Stimulated activated CD4-positive, alpha-beta T cell treated with anti-CD3 and anti-CD28 coated beads, Interleukin-4, amount 100 ng/mL, for 48 hours (primary cell): ENCODE measurements at places on chromosomes 11 and 22.

DNA sequence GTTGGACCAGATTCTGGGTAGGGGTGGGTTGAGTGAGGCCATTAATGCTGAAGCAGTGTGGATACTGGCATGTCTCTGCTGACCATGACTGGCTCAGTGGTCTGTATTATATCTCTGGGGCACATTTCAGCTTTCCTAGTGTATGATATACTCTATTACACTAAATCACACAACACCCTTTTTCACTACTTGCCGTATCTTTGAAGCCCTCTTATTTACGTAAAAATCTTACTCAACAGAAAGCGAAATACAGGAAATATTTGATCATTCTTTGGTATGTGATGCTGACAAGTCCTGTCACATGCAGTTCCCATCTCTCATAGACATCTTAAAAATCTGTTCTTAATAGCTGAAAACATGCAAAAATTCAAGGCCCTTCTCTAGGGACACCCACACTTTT, 40.3 kb downstream of the OR5B17 start:
- no peak for DNase-seq

DNA sequence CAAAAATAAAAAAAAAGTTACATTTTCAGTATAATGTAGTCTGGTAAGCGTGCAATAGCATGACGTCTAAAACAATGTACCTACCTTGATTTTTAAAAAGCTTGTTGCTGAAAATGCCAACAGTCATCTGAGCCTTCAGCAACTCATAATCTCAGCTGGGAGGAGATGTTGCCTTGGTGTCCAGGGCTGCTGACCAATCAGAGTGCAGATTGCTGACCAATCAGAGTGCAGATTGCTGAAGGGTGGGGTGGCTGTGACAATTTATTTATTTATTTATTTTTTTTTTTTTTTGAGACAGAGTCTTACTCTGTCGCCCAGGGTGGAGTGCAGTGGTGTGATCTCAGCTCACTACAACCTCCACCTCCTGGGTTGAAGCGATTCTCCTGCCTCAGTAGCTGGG, 17.8 kb downstream of the ZBED4 start:
- no peak for DNase-seq

DNA sequence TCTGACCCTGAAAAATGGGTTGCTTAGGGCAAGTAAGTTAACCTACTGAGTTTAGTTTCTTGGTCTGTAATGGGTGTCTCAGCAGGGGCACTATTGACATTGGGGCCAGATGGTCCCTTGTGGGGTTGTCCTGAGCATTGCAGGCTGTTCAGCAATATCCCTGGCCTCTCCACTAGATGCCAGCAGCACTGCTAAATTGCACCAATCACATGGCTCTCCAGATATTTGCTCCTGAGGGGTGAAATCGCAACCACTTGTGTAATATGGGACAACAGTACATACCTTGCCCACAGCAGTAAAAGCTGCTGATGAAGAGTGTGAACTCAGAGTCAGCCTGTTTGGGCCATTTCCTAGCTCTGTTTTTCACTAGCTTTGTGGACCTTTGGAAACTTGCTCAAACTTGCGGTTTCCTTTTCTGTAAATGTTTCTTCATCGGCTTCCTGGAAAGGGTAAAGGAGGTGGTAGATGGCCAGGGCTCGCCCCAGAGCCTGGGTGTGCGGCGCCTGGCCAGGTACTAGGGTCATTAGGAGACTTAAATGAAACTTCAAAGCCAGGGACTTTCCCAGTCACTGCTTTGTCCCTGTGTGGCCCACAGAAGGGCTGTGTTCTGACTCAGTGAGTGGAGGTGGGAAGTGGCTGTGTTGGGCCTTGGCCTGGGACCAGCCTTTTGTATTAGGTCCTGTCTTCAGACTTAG, 13.0 kb downstream of the NCF4 start:
- no peak for DNase-seq

GRCh38 chr11:117281159-117281558, 10.0 kb upstream of the BACE1-AS start:
- DNase-seq: no peak

- no peak for DNase-seq
Observed at GRCh38 chr11:64967375-64967774, 4.5 kb downstream of the MAJIN start.

- no peak for DNase-seq
Observed at GRCh38 chr11:8069771-8070170, 11.2 kb upstream of the TUB start.

- no peak for DNase-seq
Observed at GRCh38 chr11:111348147-111348546, 30.9 kb downstream of the POU2AF1 start.

GRCh38 chr11:65152122-65152521, 17.8 kb upstream of the SYVN1 start:
- no peak for DNase-seq

GRCh38 chr22:17013396-17014100, 5.5 kb upstream of the GAB4 start:
- no peak for DNase-seq

DNA sequence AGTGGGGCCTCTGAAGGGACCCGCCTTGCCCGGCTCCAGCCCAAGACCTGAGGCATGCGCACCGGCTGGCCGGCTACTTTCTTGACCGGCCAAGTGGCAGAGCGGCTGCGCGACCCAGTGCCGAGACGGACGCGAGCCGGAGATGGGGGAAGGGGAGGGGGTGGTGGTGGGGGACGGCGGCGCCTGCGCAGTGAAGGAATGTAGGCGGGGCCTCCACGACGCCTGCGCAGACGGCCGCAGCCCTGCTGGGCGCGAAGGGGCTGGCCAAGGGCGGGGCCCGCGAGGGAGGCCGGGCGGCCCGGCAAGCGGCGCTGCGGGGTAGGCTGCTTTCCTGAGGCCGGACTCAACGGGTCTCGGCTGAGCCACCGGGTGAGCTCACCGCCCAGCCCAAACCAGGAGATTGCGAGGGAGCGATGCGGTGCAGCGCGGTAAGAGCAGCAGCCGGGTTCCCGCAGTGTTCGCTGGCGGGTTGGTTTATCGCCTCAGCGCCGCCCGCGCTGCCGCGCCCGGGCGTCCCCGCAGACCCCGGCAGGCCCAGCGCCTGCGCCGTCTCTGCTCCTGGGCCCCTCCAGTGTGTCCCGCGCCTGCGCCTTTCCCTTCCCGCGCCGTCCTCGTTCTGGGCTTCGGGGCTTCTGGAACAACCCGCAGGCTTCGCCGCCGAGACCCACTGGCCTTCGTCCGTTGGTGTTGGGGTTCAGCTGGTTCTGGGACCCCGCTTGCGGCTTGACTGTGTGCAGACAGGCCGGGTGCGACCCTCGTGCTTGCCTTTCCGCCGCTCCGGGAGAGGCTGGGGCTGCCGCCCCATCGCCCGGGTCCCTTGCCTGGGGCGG, at the start of gene SPECC1L:
TSS of gene SPECC1L (plus strand) at position 276 of the 830 bp plus-strand sequence. CDS start 31,401 bp downstream, outside the sequence.
- DNase-seq: peak; percentile 85

- DNase-seq: no peak
Observed at GRCh38 chr11:45104006-45104789, 42.2 kb upstream of the PRDM11 start.

DNA sequence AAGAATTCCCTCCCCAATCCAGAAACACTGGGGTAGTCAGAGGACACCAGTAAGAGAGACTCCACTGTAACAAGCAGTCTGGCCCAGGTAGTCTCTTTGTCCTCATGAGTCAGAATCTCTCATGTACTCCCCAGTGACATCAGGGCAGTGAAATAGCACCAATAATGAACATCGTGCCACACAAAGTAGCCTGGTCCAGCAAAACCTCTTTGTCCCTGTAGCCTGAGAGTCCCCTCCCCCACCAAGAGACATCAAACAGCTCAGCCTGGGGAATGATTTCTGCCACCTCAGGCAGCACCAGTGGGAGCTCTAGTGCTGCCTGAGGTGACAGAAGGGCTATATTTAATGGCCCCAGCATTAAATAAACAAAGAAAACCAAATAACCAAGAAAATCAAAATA, 88.1 kb downstream of the SBF2 start:
- DNase-seq: no peak

DNA sequence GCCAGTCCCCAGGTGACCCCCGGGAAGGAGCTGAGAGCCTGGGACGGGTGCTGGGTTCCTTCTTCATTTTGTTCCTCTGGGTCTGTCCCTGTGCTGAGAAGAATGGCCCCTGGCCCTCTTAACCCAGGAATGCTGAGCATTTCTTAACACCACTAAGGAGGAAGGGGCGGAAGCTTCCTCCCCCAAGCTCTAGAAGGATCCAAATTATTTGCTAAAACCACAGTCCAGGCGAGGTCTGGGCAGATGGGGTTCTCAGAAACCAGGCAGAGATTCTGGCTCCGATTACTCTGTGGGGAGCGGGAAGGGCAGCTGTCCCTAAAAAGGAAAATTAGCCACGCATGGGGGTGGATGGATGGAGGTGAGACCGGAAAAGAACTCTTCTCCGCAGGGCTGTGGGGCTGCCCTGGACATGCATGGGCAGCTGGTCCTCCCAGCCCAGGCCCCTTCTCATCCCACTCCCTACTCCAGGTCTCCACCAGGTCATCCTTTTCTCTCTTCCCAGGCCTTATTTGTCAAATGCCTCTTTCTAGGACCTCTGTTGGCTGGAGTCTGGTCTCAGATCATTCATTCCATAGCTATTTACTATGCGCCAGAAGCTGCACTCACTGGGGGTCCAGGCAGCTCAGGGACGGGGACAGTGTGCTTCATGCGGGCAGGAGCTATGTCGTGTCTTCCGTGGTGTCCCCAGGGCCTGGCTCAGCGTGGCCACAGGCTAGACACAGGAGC, 45.0 kb upstream of the MYH9 start:
- no peak for DNase-seq

DNA sequence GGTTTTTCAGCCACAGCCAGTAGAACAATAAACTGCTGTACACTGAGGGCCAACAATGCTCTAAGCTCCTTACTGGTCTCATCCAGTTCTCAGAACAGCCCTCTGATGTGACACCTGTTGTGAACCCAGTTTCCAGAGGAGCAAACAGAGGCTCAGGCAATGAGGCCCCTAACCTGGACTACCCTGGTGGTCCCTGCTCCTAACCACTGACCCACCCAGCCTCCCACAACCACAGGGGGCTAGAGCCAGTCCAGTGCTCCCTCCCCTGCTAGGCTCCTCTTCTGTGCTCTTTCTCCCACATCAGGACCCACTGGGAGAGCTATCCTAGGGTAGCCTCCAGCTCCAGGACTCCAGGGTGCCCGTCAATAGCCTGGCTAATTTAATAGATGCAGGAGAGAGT, 4.1 kb upstream of the SMARCB1 start:
- DNase-seq: no peak

- no peak for DNase-seq
Observed at GRCh38 chr11:19301361-19301760, 60.6 kb upstream of the E2F8 start.

DNA sequence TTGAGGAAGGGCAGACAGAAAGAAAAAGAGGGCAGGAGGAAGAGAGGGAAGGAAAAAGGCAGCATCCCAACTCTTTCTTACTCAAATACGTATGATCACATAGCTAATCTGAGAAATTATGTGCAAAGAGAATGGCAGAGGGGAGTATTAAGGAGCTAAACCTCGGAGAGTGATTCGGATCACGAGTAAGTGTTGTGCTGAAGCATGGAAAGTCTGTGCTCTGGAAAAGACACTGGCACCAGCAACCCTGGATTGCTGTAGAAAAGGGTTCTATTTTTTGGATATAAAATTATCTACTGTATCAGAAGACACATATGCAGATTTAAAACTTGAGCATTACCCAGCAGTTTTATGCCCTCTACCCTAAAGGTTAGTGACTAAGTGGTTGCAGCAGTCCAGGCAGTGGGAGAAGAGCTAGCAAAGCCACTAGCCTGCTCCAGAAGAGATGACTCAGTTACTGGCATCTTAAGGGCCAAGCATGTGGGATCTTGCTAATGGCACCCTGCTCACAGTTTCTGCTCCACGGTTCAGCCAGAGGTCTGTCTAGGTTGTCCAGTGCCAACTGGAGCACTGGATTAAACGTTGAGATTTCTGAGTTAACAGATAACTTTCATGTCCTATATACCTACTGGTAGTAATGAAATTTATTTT, 151.7 kb downstream of the SWAP70 start:
- no peak for DNase-seq

DNA sequence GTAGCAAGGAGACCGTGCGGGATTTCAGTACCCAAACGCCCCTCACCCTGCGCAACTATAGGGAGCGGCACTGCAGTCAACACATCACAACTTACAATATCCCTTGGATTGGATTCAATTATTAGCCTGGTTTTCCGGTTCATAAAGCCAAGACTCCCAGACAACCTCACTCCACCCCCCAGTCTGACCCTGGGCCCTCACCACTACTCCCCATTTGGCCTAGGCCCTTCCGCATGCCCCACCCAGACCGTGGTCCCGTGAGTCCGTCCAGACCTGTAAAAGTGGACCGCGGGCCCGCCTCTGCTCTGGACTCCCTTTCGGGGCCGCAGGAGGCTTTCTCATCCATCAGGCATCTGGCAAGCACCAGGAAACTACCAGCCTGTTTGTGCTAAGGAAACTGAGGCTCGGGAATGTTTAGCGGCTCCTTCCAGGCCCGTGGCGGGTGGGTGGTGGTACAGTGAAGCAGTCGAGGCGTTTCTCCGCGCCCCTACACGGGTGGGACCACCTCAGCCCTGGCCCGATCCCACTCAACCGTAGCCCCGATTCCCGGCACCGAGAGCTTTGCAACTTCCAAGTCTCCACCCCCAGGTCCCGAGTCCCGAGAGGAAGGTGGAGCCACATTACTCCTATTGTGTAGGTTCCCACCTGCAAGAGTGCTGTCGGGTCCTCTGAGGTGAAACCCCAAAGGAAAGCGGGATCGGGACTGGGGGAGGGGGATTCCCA, 679 bp upstream of the DPP3 start:
- DNase-seq: no peak

GRCh38 chr11:82315093-82315492, 418.6 kb downstream of the FAM181B start:
- DNase-seq: no peak

DNA sequence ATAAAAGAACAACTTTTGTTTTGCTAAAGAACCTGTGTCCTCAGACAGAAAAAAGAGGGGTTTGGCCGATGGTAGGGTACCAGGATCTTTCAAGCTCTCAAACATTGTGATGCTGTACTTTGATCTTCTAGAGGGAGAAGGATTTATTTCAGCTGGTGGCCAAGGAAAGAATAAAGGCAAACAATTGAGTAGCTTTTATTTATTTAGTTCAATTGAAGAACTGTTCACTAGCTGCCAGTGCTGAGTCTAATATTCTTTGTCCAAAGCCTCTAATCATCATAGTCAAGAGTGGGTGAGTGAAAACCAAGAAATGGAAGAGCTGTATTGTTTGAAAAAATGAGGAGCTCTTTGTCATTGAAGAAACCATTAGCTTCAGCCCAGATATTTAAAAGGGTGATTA, 138.4 kb downstream of the FAT3 start:
- no peak for DNase-seq

GRCh38 chr11:83011333-83012167, 60.1 kb downstream of the RAB30 start:
- DNase-seq: no peak

DNA sequence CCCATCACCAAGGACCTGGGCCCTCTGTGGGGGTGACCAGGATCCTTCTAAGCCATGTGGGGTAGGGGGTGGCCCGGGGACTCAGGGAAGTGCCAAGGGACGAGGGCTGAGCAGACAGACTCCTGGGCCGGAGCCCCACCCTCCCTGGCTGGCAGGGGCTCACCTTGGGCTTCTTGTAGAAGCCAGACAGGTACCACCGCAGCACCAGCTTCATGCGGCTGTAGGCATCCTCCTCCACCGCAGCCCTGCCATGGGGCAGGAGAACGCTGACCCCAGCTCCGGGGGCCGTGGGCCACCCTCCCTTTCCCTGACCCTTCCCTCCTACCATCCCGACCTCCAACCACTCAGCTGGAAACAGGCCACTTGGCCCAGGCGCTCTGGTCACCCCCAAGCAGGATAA, 45.9 kb upstream of the CARS1 start:
- DNase-seq: no peak
